ENCODE measurements at places on chromosomes 7 and 10.

GRCh38 chr7:47887016-47887640 lies 61.1 kb downstream of the PKD1L1 start:
- no peak for DNase-seq

DNA sequence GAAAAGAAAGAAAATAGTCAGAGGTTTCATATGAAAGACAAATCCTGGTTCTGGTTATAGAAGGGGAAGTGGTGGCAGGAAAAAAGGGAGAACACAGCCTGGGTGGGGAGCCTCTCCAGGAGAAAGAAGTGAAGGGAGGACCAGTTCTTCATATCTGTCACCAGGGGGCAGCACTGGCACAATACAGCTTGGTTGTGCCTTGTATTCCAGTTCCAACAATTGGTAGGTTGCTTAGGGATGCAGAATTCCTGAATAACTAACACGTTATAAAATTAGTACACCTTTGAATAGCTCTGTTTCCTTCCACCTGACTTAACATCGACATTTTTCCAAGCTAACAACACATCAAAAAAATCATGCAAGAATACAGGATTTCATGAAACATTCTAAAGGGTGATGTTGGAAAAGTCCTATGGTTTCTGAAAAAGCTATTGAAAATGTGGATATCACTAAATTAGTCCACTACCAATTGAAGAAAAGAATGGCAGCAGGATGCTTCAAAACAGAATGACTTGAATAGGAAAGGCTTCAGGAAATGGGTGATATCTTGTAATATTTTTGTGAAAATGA lies 52.9 kb downstream of the CYP26A1 start:
- DNase-seq, result no peak

GRCh38 chr7:142583446-142583845 lies 165.8 kb upstream of the PRSS1 start:
- no peak for DNase-seq

DNA sequence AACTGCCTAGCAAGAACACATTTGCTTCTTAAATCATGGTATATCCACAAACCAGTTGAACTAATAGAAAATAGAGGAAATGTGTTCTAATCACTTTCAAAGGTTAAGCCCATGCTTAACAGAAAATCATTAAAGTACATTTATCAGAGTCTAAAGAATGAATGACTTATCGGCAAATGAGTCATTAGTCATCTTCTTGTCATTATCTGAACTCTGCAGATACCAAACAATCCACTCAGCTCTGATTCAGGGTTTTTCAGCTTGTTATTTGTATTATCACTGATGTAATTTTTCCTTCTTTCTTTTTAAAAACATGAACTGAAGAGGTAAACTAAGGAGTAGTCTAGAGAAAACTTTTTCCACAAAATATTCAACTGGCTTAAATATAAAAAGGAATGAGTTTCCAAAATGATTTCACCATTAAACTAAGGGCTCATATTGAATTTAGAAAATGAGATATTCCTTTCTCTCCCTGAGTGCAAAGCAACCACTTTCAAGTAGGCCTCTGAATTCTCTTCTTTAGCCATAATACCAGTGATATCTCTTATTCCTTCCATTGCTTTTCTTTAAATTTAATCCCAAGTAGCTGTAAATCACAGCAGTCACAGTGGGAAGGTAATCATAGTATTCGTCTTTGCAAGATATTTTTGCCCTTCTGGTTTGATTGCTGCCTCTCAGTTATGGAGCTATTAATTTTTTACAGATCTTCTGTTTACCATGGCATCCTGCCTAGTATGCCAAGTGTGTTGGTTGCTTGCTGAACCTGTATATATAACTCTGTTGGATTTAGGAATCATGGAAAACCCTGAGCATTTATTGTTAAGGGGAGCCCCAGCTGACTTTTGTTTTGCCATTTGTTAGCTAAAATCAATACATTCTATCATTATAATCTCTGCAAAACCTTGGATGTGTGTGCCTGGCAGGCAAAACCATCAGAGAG lies 125.1 kb downstream of the THSD7A start:
- DNase-seq, result no peak

- no peak for DNase-seq
Observed at GRCh38 chr10:131666091-131666490, 234.7 kb upstream of the PPP2R2D start.

DNA sequence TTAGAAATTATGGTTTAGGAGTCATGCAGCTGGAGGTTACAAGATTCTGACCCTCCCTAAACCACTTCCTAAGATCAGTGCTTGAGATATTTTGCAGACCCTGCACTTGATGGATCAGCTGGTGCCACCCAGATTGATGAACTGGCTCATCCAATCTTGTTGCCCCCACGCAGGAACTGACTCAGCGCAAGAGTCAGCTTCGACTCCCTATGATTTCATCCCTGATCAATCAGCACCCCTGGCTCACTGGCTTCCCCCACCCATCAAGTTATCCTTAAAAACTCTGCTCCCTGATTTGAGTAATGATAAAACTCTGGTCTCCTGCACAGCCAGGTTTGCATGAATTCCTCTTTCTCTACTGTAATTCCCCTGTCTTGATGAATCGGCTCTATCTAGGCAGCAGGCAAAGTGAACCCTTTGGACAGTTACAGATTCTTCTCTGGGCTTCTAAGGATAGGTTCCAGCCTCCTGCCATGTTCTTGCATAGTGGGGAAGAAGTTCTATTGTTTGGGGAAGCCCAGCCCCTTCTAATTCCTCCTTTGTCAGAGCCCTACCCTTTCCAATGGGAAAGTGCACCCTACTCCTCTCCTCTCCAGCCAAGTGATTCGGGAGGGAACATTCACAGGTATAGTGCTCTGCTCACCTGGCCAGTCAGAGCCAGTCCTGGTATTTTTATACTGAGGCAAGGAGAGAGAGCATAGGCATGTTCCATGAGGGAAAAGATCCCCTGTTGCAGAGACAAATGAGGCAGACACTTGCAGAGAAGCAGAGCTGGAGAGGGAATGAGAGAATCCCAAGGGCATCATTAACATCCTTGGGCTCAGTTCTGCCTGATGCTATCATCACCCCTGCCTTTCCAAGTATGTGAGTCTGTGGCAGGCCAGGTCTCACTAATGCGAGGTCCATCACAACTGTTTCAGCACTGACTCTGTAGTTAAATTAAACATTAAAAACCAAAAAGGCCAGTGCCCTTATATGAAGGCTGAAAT lies 224.4 kb upstream of the GALNT17 start:
- DNase-seq, result no peak

GRCh38 chr7:31020652-31021051 lies 31.5 kb upstream of the ADCYAP1R1 start:
- no peak for DNase-seq

- no peak for DNase-seq
Observed at GRCh38 chr7:131096267-131096927, 231.3 kb upstream of the MKLN1 start.

GRCh38 chr10:98456686-98457482 lies 10.1 kb upstream of the HPS1 start:
- no peak for DNase-seq

DNA sequence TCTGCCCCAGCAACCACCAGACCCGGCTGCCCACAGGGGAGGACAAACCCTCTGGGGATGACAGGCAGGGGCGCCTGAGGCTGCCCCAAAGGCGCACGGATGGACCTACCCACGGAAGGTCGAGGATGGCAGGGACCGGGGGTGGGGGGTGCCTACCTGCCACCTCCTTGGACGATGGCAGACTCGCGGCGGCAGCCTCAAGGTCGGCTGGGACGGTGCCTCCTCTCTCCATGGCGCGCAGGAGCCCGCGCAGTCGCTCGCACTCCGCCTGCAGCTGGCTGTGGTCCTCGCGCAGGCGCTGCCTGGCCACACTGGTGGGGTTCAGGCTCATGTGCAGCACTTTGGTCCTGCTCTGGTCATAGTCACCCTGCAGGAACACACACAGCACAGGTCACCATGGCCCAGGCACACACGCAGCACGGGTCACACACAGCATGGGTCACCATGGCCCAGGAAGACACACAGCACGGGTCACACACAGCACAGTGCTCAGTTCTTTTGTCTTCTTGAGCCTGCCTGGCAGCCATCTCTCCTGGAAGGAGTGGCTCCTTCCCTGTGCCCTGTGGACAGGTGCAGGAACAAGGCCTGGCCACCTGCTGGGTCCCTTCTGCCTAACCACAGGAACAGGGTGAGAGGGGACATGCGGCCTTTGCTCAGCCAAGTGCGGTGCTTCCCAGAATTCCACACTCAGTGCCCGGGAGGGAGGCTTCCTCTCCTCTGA lies 266.6 kb downstream of the ELFN1 start:
- DNase-seq, result no peak

DNA sequence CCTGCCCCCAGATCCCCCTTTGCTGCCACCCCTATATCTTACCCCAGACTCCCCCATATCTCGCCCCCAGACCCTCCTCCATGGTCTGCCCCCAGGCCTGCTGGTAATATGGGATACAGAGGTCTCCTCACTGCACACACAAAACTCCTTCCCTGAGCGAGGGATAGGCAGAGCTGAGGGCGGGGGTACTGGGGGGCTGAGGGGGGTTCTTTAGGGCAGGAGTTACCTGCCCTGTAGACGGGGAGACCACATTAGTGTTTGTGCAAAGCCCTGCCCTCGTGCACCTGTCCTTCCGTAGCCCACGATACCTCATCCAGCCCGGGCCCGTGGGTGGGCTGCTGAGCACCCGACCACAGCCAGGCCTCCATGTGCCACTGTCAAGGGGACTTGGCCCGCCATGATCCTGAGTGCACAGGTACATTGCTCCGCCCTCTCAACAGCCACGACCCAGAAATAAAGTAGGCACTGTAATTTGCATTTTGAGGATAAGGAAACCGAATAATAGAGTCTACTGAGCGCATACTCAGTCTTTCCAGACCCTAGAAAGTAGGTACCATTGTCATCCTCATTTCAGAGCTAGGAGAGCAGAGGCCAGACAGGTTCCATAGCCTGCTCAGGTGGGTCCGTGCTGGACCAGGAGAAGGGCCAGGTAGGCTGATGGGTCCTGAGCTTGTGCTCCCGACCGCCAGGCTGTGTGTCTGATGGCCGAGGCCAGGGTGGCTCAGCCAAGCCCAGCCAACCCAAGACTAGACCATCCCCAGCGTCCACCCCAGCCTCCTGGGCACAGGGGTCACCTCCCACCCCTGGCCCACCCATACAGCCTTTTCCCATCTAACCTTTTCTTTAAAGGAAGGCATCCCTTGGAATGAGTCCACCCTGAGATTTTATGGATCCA lies 115.2 kb downstream of the LHPP start:
- DNase-seq, result no peak

DNA sequence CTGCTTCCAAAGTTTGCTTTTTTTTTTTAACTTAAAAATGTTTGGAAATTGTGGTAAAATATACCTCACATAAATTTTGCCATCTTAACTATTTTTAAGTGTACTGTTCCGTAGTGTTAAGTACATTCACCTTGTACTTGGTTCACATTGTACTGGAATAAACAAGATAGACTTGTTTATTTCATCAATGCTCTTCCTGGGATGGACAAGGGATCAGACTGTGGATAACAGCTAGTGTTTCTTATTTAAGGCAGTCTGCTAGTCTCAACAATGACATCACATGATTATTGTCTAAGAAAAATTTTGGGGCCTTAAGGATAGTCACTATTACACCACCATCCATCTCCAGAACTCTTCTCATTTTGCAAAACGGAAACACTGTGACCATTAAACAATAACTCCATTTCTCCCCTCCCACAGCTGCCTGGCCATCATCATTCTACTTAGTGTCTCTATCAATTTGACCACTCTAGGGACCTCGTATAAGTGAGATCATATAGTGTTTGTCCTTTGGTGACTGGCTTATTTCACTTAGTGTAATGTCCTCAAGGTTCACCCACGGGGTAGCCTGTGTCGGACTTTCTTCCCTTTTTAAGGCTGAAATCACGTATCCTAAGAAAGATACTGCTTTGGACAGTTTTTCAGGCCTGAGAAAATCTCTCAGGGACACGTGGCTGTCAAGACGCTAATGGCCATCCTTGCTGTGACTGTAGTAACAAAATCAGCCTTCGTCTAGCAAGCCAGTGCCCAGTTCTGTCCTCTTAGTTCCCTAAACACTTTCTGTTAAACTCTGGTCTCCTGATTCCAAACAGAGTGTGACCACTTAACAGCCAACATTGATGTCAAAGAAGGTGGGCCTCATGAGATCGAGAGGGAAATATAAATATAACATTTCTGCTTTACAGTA lies 305.2 kb downstream of the FRMD4A start:
- DNase-seq, result no peak

DNA sequence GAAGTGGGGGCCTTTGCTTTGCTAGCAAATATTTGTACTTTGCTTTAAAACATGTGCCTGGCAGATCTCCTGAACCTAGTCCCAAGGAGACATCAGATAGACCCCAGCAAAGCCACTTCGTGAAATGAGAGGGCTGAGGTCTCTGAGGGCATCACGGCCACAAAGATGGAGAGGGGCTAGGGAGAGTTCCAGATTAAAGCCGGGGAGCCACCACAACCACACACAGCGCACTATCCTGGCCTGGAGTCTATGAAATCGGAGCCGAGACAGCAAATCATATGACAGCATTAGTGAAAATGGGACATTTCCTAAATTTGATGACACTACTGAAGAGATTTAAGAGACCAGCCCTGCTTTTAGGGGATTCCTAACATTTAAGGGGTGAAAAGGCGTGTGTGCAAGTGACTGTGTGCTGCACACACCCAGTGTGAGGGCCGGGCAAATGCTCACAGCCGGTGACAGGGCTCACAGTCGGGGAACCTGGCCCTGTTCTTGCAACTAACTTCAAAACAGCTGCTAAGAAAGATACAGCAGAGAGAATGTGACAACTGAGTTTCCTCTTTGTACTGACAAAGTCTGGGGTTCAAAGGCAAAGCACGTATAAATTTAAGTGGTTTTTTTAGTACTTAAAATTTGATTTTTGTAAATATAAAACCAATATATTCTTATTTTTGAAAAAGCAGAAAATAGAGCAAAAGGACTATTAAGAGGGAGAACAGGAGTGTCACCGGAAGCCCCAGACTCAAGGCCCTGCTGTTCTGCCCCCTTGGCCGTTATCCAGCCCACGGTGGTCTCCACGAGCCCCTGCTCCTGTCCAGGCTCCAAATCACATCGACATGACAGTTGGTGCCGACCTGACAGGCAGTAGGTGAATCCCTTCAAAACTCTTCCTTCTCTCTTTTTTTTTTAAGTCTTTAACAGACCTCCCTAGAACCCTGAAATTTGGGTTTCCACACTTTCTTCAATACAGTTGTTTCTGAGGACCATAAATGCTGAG lies 49.5 kb downstream of the VIPR2 start:
- DNase-seq, result no peak

DNA sequence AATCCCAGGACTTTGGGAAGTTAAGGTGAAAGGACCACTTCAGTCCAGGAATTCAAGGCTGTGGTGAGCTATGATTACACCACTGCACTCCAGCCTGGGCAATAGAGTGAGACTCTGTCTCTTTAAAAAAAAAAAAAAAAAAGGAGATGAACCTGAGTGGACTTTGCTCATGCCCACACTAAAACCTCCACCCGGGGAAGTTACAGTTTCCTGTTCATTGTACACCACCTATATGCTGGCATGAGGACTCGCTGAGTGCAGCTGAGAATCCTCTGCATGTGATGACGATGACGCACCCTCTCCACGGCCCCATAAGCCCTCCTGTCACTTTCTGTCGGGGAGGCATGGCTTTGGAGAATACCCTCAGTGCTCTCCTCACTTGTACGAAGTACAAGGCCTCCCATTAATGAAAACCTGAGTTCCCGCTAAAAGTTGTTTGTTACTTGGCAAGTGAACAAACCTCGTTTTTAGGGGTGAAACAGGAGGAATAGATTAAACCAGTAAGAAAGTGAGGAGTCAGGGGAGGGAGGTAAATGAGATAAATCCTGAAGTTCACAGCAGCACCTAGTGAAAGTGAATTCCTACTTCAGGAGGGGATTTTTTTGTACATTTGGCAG lies 15.9 kb downstream of the TMEM176B start:
- DNase-seq, result no peak

- DNase-seq, result peak; percentile 46
Observed at GRCh38 chr7:140397784-140398750, at the start of gene SLC37A3. TSS of gene SLC37A3 (minus strand) at chr7:140398530. CDS start at chr7:140382526, 16,004 bp downstream.
